Eye (tissue), 1 donor: ENCODE measurements at places on chromosomes 1 and 21.

- no peak for DNase-seq
Observed at GRCh38 chr1:68339505-68339904, 107.2 kb upstream of the WLS start.

GRCh38 chr1:174982971-174983689 lies 16.6 kb upstream of the CACYBP start:
- DNase-seq, result peak; percentile 65

DNA sequence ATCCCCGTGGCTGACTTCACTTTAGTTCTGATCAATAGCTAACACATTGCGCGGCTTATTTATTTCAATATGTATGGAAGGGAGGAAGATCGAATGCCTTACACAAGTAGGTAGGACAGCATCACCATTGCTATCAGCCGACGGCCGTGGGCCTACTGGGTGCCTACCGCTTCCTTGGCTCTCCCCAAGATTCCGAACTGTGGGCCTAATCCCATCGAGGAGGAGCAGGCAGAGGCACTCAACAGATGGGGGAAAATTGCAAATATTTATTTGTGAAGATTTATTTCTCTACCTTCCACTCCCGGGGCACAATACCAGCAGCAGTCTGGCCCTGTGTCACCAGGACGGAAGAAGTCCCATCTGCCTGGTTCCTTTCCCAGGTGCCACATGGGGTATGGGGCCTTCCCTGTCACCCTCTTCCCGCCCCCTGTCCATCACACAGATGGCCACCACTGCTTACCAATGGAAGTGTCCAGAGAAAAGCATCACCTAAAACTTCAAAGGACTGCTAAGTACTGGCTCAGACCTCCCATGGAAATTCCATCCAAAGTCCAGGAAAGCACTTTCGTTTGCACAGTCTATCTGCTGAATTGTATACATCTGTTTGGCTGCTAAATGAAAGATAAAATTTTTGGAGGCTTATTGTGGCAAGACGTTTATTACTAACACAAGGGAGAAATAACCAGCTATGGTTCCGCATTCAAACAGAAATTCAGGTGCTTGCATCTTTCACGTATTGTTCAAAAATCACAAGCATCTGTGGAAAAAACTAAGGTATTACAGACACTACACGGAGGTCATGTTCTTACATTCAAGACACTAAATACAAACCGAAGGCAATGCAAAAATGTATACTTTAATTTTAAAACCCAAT lies 11.8 kb downstream of the AGT start:
- DNase-seq, result no peak

DNA sequence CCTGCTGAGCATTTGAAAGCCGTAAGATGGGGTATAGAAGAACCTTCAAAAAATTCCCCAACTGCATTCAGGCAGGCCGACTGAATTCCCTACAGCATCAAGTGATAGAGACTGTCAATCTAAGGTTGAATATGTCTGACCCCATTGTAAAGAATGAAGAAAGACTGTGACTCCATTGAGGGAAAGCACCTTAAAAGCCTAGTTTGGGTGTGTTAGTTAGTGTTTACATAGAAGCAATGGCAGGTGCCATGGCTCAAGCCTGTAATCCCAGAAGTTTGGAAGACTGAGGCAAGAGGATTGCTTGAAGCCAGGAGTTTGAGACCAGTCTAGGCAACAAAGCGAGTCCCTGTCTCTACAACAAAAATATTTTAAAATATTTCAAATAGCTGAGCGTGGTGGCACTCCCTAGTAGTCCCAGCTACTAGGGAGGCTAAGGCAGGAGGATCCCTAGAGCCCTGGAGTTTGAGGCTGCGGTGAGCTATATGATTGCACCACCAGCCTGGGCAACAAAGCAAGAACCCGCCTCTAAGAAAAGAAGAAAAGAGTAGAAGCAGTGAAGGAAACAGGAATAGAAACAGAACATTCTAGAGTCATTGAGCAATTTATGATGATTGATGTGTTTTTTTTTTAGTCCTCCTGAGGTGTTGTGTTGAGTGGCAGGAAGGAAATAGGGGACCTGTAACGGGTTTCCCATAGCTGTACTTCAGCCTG lies 15.4 kb downstream of the POLR3GL start:
- DNase-seq, result no peak

- DNase-seq, result no peak
Observed at GRCh38 chr1:164756741-164757140, 197.8 kb downstream of the PBX1 start.

DNA sequence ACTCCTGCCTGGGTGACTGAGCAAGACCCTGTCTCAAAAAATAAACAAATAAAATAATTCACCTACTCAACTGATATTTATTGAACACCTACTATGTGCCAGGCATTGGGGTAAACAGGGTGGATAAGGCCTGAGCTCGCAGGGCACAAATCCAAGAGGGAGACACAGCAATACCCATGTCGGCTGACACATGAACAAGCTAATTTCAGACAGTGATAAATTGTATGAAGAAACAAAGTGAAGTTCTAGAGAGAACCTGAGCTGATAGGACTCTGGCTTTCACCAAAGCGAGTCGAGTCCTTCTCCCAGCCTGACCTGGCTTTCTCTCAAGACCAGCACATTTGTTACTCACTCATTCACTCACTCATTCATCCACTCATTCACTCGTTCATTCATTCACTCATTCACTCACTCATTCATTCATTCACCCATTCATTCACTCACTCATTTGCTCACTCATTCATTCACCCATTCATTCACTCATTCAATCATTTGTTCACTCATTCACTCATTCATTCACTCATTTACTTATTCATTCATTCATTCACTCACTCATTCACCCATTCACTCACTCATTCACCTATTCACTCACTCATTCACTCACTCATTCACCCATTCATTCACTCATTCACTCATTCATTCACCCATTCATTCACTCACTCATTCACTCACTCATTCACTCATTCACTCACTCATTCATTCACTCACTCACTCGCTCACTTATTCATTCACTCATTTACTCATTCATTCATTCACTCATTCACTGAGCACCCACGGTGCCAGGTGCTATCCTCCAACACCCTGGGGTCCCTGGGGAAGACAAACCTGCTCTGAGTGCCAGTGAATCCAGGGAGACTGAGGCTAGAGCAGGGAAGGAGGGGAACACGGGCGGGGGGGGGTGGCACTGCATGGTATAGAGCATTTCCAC lies 37.4 kb upstream of the CASZ1 start:
- peak; percentile 36 for DNase-seq

DNA sequence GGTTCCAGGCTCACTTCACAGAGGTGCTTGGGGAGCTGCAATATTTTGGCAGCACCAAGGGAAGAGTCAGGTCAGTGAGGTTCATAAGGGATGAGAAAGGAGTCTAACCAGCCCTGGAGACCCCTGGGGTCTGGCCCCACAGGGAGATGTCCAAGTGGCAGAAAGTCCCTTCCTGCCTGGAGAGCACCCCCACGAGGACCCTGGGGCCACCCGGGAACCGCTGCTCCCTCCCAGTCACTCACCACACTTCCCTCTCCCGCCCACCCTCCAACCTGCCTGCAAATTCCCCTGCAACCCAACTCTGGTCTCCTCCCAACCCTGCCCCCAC lies 6.5 kb upstream of the ITGB2 start:
- no peak for DNase-seq

- DNase-seq, result no peak
Observed at GRCh38 chr1:97046765-97047420, 325.3 kb downstream of the PTBP2 start.

DNA sequence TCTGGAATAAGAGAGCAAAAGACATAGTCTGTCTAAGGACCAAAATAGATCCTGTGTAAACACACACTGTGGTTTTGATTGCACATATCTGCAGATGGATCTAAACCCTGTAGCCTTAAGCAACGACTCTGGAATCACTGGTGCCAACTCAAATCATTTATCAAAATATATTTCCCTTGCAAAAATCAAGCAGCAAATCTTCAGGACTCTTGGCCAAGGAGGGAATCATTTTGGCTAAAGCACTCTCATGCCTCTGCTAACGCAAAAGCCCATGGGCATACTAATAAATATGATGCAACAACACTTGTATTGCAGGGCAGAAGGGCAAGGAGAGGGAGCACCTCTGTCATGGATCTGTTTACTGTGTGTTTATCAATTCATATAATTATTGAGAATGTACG lies 155.4 kb upstream of the DUSP10 start:
- no peak for DNase-seq

- DNase-seq, result peak; percentile 14
Observed at GRCh38 chr1:201224666-201225370, 34.2 kb downstream of the IGFN1 start.

DNA sequence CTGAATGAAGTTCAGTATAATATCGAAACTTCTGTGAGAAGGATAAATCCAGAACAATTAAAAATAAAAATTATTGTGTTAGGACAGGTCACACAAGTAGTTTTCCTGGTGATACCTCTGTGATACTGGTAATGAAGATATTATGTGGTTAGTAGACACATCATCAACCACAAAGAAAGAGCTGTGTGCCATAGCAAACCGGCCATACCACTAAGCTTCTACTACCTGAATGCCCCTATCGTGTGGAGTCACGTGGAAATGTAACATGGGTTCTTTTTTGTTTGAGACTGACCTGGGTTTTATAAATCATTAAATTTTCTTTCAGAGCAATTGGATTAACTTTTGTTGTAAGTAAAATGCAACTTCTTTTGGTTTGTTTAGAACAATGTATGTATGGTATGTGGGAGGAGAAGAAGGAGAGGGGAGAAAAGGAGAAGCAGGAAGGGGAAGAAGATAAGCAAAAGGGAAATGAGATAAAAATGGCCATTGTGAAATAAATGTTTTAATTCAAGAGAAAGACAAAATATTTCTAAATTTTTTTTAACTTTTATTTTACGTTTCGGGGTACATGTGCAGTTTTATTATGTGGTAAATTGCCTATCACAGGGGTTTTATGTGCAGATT lies 58.2 kb upstream of the LRRC8B start:
- DNase-seq, result no peak

GRCh38 chr1:94772230-94772641 lies 47.9 kb upstream of the SLC44A3 start:
- DNase-seq, result no peak
